PC-9 (cell line): ENCODE measurements at places on chromosomes 11 and 22.
A peak's percentile ranks its signal among the peaks of the same experiment; 100 is the strongest.

DNA sequence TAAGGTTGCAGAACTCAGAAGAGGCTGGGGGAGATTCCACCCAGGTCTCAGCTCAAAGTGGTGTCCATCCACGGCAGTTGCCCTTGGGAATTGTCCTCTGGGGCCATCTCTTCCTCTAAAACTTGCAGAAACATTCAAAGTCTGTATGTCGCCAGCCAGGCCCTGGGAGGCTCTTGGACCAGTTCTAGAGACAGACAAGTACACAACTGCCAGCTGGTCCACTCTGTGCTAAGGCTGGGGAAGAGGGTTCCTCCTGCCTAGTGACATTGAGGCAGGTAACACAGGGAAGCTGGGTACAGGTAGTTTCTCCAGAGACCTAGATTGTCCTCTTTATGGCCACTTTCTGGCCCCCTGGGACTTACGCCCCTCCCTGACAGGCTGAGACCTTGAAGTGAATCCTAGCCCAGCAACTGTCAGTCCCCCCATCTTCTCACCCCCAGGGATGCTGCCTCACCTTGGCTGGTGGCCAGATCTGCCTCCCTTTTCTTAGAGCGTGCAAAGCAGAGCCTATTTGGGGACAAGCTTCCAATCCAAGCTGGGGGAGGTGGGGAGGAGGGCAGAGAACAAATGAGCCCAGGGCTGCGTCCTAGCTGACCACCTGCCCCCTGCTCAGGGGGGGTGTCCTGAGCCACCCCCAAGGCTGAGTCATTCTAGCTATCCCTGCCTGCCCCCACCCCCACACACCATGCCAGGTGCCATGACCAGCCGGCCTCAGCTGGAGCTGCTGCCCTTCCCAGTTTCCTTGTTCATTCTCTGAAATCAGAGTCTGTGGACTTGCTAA lies 8.4 kb downstream of the FAM83F start:
- DNase-seq, result no peak

- DNase-seq, result no peak
Observed at GRCh38 chr11:30984827-30985226, 384.7 kb downstream of the DCDC1 start.

- DNase-seq, result no peak
Observed at GRCh38 chr11:11780858-11781257, 60.9 kb upstream of the USP47 start.

DNA sequence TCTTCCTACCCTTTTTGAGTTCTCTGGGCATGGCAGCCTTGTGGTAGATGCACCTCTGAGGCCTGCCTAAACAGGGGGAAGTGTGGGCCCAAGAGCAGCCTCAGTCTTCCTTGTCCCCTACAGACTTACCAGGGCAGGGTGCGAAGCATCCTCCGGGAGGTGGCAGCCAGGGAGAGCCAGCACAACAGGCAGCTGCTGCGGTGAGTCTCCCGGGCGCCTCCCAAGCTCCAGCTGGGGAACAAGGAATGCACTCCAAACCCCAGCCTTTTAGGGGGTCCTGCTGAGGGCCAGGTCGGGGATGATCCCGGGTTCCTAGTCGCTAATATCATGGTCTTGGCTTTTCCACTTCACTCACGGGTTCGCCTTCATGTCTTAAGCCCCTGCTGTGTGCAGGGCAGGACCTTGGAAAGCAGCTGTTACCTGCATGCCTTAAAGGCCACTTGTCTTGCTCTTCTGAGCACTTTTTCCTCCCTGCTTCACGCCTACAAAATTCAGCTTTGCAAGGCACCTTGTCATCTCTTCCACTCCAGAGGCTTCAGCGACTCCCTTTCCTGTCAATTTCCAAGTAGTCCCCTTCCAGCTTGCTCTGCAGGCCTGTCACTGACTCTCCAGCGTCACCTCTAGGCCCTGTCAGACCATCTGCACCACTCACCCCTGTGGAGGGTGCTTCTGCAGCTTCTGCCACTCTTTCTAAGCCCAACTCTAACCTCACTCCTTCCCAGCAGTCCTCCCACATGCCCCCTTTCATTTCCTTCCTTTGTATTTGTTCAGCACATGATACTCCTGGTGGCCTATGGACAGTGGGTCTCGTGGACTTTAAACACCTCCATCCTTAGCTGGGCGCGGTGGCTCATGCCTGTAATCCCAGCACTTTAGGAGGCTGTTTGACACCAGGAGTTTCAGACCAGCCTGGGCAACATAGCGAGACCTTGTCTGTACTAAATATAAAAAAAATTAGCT lies 57.0 kb downstream of the PISD start:
- DNase-seq, result no peak

- no peak for DNase-seq
Observed at GRCh38 chr11:10436224-10436623, 18.8 kb upstream of the AMPD3 start.

GRCh38 chr11:130831506-130831905 lies 84.8 kb downstream of the SNX19 start:
- no peak for DNase-seq

- no peak for DNase-seq
Observed at GRCh38 chr22:30198152-30198825, 48.3 kb downstream of the LIF start.

- DNase-seq, result no peak
Observed at GRCh38 chr22:50267591-50268390, 2.4 kb downstream of the MAPK11 start.

- DNase-seq, result peak; percentile 53
Observed at GRCh38 chr11:66002648-66003225, 434 bp downstream of the BANF1 start.

- DNase-seq, result no peak
Observed at GRCh38 chr22:25749420-25750169, 7.6 kb downstream of the MYO18B start.
